ENCODE measurements at places on chromosomes 13 and 19.

DNA sequence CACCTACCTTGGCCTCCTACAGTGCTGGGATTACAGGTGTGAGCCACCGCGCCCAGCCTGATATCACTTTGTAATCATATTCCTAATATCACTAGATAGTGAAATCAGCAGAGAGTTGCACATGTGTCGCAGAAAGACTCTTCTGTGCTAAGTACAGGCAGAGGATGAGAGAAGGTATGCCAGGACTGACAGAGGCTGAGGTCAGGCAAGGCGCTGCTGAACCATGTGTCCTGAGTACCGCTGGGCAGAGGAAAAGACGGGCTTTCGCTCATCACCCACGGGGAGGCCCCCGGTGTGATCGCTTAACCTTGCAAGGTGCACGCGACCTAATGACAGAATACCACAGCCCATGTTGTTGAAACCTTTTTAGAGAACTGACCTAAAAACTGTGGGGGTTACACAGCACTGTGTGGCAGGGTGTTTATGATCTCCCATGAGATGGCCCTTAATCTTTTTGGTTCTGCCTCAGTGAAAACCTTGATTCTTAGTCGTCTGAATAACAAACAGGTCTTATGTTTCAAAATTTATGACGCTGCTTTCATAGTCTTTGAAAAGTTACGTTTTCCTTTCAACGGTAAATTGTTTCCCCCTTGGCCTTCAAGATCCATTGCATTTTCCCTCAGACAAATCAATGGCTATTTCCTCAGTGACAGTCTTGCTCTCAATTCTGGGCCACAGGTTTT lies 12.2 kb downstream of the GJA3 start:
- no peak for DNase-seq

DNA sequence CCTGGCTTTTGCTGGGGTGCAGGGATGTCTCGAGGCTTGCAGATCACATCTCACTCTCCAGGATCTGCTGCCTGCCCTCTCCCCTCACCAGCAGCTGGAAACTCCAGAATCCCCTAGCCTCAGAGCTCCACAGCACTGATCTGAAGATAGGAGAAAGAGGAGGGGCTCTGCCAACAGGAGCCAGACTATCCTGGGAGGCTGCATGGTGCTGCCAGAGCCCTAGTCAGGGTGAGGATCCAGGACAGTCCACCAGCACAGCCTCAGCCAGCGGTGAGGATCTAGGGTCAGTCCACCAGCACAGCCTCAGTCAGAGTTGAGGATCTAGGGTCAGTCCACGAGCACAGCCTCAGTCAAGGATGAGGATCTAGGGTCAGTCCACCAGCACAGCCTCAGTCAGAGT lies 65.2 kb downstream of the RAB20 start:
- no peak for DNase-seq

- DNase-seq = no peak
Observed at GRCh38 chr13:27403203-27403678, 21.2 kb upstream of the GTF3A start.

- DNase-seq = peak; percentile 38
Observed at GRCh38 chr19:43780706-43781525, at the start of gene KCNN4. KCNN4 (minus strand) TSS chr19:43780973; CDS start chr19:43780861, 112 bp downstream.

DNA sequence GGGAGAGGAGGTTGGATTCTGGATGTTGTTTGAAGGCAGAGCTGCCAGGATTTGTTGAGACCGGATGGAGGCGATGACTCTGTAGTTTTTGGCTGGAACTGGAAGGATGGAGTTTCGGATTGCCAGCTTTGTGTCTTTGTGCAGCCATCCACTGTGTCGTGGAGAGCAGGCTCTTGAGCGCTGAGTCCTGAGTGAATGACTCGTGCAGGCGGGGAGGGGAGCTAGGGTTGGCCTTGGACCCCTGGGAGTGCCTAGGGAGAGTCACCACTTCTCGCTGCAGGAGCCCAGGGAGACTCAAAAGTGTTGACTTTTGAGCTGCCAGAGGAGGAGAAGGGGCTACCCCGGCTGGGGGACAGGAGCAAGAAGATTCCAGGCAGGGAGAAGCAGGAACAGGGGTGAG lies 3.9 kb downstream of the TOMM40 start:
- no peak for DNase-seq

DNA sequence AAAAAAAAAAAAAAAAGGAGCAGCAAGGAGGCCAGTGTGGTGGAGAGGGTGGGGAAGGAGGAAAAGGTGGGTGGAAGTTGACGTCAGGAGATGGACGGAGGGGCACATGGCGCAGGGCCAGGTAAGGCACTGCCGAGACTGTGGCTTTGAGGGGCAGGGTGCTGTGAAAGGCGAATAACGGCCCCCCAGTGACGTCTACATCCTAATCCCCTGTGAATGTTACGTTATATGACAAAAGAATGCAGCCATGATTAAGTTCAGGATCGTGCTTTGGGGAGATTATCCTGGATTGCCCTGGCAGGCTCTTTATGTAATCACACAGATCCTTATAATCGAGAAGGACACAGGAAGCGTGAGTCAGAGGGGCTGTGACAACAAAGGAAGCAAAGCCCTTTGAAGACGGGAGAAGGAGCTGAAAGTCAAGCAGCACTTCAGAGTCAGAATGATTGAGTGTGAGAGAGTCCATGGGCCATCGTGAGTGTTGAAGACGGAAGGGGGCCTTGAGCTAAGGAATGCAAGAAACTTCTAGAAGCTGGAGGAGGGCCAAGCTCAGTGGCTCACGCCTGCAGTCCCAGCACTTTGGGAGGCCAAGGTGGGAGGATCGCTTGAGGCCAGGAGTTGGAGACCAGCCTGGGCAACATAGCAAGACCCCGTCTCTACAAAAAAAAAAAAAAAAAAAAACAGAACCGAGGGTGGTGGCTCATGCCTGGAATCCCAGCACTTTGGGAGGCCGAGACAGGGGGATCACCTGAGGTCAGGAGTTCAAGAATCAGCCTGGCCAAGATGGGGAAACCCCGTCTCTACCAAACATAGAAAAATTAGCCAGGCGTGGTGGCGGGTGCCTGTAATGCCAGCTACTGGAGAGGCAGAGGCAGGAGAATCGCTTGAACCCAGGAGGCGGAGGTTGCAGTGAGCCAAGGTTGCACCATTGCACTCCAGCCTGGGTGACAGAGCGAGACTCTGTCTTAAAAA lies 13.8 kb upstream of the CEACAM16 start:
- no peak for DNase-seq

DNA sequence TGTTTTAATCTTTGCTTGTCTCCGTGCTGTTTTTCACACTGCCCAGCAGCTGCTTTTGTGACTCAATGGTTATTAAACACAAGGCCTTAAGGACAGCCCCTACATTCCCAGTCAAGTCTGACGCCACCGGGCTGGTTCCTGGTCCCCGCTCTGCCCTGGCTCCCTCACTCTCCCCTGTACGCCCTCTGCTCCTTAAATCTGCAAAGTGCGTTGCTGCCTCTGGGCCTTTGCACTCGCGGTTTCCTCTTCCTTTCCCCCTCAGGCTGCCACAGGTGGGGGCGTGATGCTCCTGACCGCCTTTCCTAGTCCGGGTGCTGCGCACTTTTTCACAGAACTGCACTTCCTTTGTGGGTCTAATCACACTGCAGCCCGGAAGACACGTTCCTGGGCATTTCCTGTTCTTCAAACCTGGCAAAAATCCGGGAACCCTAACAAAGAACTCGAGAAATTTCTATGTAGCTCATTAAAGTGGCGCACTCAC lies 25.6 kb downstream of the NOSIP start:
- no peak for DNase-seq

GRCh38 chr13:43258771-43259170 lies 235.4 kb downstream of the DNAJC15 start:
- no peak for DNase-seq

DNA sequence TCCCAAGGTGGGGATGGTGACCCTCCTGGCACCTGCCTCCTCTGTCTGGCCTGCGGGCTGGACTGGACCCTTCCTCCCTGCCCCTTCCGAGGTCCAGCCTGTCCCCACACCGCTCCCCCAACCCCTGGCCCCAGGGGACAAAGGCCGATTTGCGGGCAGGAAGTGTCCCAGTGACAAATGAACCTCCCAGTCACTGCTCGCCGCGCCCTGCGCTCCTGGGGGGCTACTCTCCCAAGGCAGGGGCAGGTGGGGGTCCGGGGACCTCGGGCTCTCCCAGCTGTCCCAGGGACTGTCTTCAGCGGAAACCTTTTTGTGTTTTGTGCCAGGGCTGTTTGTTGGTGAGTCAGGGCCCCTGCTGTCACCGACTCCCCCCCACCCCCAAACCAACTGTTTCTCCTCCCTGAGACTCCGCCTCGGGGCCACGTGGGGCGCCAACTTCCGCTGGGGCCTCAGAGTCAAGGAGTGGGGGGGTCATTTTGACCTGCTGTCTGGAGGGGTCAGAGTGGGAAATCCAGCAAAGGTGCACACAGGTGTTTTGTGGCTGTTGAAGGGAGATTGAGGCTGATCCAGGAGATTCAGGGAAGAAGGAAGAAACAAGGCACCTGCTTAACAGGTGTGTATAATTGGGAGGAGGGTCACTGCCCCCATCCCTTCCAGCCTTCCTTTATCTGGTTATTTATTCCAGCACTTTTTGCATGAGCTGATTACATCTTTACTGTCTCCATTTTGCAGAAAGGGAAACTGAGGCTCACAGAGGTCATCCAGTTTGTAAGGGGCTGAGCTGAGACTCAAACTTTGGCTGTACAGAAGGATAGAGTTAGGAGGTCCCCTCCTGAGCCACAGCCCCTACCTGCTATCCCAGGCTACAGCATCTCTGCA lies 831 bp downstream of the PGPEP1 start:
- DNase-seq = peak; percentile 65

DNA sequence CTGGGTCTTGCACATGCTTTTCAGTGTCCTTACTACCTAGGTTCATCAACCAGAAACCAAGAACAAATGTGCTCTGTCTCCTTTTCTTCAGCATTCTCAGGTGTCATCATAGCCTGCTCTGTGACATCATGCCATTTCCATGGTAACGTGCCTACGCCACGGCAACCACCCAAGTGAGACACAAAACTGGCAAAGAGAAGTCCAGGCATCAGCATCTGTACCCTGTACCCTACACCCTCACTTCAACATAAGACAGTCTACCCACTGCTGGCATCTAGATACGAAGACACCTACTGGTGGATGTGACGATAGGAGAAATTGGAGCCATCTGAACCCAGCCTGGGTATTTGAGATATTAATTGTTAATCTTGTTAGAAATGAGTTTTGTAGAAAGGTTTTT lies 13.3 kb downstream of the ZC3H4 start:
- DNase-seq = no peak

- DNase-seq = no peak
Observed at GRCh38 chr13:63088226-63088625, 1672.6 kb upstream of the PCDH20 start.

- no peak for DNase-seq
Observed at GRCh38 chr13:25059958-25060357, 36.0 kb upstream of the PABPC3 start.

DNA sequence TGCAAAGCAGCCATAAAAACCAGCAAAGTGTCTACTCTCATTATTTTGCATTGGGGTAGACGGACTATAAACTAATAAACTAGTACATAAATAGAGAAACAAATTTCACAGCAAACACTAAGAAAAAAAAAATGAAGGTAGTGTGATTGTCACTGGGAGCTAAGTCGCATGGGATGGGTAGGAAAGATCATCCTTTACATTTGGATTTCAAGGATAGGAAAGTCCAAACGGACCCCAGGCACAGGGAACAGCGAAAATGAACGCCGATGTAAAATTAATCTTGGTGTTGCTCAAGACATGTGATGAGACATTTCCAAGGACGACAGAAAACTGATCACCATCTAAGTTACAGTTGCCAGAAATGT lies 690 bp upstream of the SGTA start:
- DNase-seq = no peak

- no peak for DNase-seq
Observed at GRCh38 chr19:3145909-3146676, 10.3 kb downstream of the GNA15 start.

DNA sequence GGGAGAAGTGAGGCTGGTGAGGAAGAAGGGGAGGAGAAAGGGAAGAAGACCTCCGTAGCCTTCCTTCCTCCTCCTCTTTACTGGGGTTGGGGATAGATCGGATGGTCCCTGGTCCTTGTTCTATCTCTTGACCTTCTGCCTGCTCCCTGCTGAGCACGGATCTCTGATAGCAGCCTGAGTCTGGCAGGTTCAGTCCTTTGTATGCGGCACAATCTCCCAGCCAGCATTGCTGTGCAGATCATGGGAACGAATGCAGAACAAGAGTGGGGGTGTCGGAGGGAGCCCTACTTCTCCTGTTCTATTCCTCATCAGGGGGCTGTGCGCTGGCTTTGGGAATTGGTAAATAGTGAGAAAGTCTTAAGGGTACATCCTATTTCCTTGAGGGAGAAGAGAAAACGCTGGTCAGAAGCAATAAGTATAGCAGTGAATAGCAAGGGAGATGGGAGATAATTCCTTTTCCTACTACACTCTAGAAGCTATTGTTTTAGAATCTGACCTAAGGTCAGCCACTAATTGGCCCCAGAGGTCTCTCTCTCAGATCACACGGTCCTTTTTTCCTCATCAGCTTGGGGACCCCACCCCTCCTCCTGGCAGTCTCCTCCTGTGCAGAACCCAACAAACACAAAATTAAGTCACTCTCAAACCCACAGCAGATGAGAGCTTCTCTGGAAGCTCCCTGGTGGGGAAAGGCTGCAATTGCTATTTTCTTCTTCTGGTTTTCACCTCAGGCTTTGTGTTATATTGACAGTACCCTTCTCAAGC lies 41.0 kb downstream of the KL start:
- no peak for DNase-seq

- DNase-seq = no peak
Observed at GRCh38 chr13:39321574-39321973, 281.4 kb downstream of the LHFPL6 start.

GRCh38 chr19:12799742-12800465 lies 1.7 kb downstream of the PRDX2 start:
- no peak for DNase-seq

DNA sequence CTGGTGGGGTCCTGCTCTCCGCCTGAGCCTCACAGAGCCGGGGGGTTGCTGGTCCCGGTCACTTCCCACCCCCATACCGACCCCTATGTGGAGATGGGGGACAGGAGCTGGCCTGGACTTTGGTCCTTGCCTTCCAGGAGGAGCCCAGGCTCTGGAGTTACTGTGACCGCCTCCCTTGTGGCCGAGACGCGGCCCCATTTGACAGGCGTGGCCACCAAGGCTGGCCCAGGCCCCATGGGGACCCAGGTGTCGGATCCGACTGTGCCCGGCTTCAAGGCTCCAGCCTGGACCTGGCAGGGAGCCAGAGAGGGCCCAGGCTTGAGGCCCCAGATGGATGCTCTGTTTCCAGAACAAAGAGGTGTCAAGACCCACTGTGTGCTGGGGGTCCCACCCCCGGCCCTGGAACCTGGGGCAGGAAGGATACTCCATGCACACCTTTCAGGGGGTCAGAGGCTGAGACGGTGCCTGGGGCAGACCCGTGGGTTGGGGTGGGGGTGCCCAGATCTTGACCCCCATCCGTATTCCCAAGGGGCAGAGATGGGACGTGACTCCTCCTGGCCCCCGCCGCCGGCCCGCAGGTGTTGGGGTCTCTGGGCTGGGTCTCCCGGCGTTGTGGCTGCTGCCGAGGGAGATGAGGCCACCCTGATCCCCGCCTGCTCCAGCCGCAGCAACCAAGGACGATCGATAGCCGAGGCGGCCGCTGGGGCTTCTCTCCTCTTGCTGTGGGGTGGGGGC lies 47.8 kb upstream of the TCF3 start:
- no peak for DNase-seq
